ENCODE measurements at places on chromosomes 7 and 10.

DNA sequence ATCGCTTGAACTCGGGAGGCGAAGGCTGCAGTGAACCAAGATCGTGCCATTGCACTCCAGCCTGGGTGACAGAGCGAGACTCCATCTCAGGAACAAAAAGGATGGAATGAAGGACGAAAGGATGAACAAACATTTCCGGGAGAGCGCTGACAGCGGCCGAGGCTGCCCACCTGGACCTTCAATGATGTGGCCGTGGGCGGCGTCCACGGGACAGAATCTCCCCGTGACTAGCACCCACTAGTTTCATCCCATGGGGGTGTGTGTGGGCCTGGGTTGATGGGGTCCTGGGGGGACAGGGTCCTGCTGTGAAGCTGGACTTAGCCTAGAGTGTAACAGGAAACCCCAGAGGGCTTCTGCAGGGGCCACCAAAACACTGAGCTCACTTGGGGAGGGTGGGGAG lies 32.8 kb downstream of the MICALL2 start:
- DNase-seq, result no peak

DNA sequence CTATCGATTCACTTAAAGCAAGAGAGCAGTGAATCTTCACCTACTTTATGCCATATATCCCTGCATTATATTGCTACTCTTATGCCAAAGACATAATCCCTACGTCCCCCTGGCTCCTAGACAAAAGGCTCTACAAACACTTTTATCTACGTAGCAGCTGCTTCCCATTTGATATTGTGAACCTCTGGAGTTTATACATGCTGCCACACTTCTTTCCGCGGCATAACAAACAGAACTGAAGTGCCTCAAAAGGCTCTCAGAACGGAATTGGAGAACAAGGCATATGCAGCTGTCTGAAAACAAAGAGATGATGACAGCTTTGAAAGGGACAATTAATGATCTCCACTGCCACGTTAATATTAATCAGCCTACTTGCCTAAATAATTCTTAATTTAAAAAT lies 985.6 kb upstream of the LRRN3 start:
- DNase-seq, result no peak

DNA sequence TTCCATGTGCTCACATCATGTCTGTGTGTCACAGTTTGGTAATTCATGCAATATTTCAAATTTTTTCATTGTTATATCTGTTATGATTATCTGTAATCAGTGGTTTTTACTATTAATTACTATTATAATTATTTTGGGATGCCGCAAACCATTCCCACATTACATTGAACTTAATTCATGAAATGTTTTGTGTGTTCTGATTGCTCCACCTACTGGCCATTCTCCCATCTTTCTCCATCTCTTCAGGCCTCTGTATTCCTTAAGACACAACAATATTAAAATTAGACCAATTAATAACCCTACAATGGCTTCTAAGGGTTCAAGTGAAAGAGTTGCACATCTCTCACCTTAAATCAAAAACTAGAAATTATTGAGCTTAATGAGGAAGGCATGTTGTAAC lies 398.5 kb downstream of the PCDH15 start:
- no peak for DNase-seq

DNA sequence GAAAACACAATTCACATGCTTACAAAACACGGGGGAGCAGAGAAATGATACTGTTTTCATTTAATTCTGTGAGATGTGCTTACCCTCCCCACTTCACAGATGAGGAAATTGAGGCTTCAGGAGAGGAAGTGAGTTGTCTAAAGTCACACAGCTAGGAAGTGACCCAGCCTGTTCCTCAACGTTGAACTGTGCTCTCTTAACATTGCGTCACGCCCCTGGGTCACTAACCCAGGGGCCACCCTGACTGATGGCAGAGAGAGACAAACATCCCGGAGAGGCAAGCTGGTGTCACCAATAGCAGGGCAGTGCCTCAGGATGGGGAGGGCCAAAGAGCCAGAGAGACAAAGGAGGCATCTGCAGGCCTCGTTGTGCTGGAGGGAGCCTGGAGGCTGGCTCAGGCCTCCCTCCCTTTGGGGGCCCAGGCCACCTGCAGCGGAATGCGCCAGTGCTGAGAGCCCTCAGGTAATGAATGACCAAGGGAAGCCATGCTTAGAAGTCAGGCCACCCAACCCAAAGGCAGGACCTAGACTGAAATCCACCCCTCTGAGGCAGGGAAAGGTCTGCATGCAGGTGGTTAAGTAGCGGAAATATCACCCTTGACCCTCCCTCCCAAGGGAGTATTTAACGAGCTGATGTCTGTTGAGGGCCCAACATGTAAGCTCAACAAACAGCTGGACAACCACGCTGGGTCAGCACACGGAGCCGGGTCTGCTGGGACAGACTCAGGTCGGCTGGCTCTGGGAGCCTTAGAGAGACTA lies 81.3 kb downstream of the C10orf105 start:
- peak; percentile 32 for DNase-seq

- DNase-seq, result no peak
Measured at GRCh38 chr10:121509112-121509511, 89.1 kb downstream of the FGFR2 start.

All from CD4-positive, alpha-beta T cell treated with Interleukin-4 for 4 hours (primary cell).